ENCODE measurements at places on chromosomes 11 and 22.
A peak's percentile ranks its signal among the peaks of the same experiment; 100 is the strongest.

- no peak for DNase-seq
Observed at GRCh38 chr11:68287419-68287818, 15.6 kb upstream of the C11orf24 start.

DNA sequence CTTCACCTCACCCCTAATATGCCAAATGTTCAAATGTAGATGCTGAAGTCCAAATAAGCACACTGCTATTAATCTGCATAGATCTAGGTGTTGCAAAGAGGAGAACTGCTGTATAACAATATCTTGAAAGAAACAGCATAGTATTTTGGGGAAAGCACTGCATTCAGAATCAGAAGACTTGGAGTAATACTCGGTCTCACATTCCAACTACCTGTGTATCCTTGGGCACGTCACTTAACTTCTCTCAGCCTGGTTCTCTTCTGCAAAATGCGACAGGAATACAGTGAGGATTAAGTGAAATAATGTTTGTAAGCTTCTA, 332 bp upstream of the HMGXB4 start:
- DNase-seq: no peak

- no peak for DNase-seq
Observed at GRCh38 chr11:74141241-74141695, 29.5 kb downstream of the C2CD3 start.

DNA sequence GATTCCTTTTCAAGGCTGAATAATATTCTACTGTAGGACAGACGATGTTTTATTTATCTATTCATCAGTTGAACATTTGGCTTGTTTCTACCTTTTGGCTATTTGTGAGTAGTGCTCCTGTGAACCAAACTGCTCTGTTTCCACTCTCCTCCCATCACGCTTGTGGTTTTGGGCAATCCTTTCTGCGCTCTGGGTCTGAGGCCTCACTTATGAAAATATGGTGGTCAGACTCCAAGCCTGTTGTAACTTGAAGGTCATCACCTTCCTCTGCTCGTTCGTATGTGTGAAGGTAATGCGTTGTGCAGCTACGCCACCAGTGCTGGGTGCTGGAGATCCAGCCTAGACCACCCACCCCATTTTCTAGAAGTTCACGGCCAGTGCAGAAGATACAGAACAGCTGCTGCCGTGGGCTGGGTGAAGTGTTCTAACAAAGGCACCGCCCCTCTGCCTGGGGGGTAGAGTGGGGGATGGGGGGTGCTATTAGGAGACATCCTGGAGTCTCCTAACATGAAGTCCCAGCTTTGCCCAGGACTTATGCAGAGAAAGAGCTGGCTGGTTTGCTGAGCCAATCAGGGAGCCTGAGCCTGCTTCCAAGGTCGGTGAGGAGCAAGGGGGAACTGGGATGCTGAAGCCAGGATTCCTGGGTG, 21.0 kb downstream of the PTPN5 start:
- DNase-seq: no peak

GRCh38 chr11:70506658-70506970, 108.3 kb downstream of the CTTN start:
- DNase-seq: no peak

DNA sequence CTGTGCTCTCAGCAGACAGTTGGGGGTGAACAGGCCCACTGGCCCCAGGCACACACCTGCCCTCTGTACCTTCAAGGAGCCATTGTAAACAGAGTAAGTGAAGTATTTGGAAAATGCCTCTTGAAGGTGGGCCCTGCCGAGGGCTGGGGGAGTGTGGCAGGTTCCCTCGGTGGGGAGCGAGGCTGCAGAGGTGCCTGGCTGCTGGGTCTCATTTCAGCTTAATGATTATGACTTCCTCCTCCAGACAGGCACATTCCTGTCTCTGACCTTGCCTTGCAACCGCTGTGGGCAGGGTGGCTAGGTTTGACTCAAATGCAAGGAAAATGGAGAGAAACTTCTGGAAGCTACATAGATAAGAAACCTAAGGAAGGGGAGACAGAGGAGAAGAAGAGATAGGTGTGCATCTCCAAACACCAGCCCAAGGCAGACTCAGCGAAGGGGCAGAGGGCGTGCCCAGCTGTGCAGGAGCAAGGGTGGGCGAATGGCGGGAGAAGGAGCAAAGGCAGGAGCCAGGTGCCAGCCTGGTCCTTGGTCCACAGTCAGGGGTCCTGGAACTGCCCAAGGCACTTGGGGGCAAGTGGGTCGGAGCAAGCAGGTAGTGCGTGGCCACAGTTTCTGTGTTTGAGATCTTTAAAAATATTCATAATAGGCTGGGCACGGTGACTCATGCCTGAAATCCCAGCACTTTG, 14.0 kb downstream of the GRAMD4 start:
- DNase-seq: no peak

DNA sequence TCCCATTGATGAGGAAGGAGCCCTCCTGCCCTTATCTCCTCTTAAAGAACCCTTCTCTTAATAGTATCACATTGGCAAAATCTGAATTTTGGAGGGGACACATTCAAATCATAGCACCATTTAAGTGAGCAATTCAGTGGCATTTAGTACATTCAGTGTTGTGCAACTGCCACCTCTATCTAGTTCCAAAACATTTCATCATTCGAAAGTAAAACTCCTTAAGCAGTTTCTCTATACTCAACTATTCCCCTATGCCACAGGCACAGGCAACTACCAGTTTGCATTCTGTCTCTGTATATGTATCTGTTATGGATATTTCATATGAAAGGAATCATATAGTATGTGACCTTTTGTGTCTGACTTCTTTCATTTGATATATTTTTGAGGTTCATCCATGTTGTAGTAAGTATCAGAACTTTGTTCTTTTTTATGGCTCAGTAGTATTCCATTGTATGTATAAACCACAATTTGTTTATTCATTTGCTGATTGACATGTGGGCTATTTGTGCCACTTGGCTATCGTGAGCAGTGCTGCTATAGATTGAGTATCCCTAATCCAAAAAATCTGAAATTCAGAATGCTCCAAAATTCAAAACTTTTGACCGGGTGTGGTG, 22.9 kb downstream of the FAR1 start:
- no peak for DNase-seq

DNA sequence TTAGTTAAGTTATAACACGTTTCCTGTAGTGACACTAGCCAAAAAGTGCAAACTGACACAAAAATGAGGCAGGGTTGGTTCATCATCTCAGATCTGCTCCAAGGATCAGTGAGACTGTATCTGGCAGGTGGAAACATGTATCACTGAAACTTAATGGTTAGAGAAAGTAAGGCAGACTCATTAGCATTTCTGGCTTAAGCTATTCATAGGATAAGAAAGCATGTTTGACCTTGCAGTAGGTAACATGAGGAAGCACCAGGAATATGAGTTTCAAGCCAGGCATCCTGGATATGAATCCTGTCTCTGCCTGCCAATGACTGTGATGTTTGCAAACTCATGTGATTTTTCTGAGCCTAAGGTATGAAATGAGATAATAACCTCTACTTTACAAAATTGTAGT, 732.1 kb downstream of the NELL1 start:
- no peak for DNase-seq

DNA sequence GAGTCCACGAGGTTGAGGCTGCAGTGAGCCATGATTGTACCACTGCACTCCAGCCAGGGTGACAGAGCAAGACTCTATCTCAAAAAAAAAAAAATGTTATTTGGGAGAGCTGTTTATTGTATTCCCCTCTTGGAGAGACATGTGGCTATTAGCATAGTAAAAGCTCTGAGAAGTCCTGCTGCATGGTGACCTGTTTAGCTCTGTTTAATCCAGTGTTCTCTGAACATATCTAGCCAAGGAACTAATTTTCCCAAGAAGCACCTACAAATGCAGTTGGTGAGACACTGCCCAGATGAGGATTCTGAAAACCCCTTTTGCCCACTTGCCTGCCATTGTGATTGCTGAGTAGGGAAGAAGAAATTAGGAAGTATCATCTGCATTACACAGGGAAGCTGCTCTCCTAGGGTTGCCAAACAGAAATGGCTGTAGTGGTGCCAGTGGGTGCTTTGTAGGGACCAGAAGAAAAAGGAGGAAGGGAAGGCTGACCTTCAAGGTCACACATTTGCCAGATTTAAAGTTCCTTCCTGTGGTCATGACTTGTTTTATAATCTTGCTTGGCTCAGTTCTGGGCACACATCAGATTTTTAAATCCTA, 15.7 kb downstream of the TIMP3 start:
- DNase-seq: no peak

- no peak for DNase-seq
Observed at GRCh38 chr11:117502779-117503100, 175.1 kb downstream of the CEP164 start.

GRCh38 chr11:112903340-112903739, 57.9 kb upstream of the NCAM1 start:
- DNase-seq: no peak

GRCh38 chr22:38566726-38567504, 3.1 kb downstream of the DMC1 start:
- no peak for DNase-seq

- no peak for DNase-seq
Observed at GRCh38 chr11:96204366-96204659, 138.7 kb downstream of the MAML2 start.

GRCh38 chr22:36528341-36528740, 625 bp downstream of the EIF3D start:
- DNase-seq: no peak

DNA sequence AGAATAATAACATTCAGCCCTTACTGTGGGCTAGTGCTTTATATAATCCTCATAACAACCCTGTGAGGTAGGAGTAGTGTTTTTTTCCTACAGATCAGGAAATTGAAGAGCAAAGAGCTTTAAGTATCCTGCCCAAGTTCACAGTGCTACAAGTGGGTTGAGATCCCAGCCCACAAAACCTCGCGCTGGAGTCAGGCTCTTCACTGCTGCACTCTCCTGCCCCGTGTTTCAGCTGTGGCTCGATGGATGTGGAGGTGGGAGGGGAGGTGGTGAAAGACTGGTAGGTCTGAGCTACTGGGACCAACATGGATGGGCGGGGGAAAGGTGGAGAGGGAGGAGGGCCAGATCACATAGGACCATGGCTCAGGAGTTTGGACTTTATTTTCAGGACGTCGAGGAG, 6.1 kb downstream of the ZNF408 start:
- no peak for DNase-seq

DNA sequence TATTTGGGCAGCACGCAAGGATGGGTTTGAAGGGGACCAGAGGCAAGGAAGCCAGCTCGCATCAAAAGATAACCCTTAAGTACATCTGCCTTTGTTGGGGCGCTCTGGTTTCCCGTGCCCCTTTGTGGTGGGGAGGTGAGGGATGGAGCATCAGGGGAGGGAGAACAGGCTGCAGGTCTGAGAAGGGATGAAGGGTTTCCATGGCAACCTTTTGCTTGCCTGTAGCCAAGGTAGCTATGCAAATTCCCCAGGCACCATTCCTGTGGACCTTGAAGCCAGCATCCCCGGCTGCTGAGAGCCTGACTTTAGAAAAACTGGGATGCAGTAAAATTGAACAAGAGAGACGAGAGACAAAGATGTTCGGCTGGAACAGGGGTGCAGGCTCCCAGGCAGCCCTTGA, 75.7 kb downstream of the SEZ6L start:
- DNase-seq: no peak

GRCh38 chr11:132106096-132106982, 735.9 kb downstream of the NTM start:
- DNase-seq: no peak

DNA sequence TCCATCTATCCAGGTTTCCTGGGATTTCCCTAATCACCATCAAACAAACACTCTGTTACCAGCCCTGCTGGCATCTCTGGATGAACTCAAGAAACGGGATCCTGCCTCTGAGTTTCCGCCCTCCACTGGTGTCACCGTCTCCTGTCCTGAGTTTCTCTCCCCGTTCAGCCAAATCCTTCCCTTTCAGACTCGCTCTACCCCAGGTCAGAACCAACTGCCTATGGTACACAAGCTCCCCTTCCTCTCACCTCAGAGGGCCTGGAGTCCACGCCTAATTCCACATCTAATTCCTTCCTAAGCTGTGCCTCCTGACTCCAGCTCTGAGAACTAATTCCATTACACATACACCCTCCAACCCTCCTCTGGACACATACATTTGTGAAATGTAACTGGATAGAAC, 96.1 kb downstream of the SHANK2 start:
- no peak for DNase-seq

DNA sequence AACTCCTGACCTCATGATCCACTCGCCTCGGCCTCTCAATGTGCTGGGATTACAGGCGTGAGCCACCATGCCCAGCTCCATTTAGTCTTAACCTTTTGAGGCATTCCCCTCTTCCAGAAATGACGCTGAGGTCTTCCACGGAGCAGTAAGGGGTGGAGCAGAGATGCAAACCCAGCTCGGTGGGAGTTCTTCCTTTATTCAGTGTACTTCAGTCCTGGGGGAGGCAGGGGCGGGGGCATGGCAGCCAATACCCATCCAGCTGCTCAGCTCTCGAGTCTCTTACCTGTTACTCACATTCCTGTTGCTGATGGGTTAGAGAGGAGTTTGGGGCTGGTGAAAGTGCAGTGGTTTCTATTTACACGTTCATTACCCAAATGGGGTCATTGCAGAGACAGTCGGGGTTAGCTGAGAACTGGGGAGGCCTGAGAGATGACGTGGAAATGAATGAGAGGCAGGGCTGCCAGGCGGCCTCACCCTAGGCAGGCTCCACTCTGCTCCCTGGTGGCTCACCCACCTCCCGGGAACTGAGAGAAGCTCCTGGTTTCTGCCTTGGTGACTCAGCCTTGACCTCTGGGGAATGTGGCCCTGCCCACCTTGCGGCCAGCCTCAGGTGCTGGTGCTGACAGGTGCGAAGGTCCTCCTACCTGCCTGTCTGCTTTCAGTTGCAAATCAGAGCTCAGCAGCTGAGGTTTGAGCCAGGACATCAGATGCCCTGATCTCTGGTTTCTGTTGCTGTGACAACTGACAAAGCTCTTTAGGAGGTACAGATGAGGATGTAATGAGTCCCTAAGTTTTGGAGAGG, 13.4 kb upstream of the ST14 start:
- DNase-seq: no peak

DNA sequence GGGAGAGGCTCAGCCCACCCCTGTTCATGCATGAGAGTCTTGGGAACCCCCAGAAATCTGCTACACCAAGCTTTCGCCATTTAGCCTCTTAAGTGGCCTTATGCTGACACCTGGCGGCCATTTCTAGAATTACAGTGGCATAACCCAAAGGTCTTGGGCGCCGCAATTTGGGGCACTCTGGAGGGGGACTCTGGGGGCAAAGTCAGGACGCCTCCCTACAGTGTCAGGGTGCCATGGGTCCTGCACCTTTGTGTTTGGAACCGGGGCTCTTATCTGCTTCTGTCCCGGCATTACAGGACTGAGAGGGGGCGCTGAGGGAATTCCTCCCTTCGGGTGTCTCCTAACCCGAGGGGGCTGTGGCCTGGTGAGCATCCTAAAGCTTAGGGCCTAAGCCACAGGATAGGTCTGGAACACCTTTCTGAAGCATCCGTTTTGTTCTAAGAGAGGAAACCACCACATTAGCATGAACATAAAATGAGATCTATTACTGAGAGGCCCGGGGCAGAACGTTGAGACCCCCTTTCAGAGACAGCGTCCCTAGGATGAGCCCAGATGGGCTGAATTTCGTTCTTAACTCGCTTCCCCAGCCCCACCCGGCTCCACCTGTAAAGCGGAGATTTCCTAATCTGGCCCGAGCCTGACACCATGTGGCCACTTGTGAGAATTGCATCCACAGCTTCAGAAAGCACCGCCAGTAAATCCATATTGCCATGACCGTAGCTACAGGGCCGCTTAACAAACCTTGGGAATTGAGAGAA, 9.3 kb downstream of the INS start:
- peak; percentile 79 for DNase-seq
